ENCODE measurements at places on chromosomes 3 and 15.

GRCh38 chr3:171307046-171307585 is 153.1 kb downstream of the TNIK start:
- DNase-seq: no peak

GRCh38 chr3:129031476-129032215 is 28.9 kb upstream of the GP9 start:
- DNase-seq: no peak

DNA sequence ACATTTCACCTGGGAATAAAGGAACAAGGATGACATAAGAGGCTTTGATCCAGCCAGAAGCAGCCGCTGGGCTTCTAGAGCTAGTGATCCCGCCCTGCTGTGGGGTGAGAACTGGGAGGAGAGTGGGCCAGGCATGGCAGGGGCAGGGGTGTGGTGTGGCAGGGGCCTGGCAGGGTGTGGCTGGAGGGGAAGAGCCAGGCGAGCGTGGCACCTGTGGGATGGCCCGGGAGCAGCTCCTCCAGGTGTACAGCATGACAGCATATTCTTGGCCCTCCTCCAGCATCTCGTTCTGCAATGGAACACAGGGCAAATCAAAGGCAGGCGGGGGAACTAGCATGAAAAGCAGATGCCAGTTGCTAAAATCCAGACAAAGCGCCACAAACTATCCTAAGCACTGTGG is 35.5 kb downstream of the CYFIP1 start:
- no peak for DNase-seq

DNA sequence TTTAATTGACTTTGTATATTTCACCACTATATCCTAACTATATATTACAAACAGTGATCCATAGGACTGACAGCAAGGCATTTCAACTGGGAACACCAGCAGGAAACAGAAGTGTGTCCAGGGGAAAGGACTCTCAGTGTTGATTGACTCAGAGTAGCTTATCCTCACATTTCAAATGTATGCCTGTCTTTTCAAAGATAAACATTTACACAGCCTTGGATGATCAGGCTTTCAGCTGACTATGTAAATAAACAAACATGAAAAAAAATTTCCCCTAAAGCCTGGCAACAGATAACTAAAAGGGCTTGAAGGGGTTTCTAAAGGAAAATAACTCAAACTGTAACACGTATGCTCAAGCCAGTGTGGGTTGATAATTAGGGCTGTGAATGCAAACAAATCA is 321.8 kb downstream of the TBC1D5 start:
- DNase-seq: no peak

DNA sequence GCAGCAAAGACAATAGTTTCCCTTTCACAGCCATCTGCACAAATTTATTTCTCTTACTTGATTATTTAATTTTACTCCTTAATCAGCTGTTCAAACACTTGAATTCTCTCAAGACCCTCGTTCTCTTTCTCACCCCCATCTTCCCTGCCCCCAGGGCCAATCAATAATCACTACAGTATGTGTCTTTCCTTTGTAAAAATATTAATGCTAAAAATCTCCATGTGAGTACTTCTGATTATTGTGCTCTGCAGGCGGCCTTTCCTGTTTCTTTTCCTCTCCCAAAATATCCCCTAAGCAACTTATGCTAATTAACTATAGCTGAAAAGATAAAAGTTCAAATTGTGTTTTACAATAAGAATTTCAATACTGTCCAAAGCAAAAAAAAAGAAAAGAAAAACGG is 617.0 kb upstream of the CBLB start:
- no peak for DNase-seq

DNA sequence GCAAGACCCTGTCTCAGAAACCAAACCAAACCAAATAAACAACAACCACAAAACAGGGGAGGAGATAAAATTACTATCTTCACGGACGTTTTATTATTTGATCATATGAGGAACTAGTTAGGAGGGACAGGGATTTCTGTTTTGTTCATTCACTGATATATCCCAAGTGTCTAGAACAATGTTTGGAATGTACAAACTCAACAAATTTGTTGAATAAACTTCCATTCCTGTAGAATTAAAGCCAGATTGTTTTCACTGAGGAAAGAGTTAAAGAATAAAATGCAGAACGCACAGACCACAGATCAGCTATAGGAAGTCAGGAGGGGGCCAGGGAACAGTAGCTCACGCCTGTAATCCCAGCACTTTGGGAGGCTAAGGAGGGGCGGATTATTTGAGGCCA is 6.5 kb upstream of the STRC start:
- no peak for DNase-seq

DNA sequence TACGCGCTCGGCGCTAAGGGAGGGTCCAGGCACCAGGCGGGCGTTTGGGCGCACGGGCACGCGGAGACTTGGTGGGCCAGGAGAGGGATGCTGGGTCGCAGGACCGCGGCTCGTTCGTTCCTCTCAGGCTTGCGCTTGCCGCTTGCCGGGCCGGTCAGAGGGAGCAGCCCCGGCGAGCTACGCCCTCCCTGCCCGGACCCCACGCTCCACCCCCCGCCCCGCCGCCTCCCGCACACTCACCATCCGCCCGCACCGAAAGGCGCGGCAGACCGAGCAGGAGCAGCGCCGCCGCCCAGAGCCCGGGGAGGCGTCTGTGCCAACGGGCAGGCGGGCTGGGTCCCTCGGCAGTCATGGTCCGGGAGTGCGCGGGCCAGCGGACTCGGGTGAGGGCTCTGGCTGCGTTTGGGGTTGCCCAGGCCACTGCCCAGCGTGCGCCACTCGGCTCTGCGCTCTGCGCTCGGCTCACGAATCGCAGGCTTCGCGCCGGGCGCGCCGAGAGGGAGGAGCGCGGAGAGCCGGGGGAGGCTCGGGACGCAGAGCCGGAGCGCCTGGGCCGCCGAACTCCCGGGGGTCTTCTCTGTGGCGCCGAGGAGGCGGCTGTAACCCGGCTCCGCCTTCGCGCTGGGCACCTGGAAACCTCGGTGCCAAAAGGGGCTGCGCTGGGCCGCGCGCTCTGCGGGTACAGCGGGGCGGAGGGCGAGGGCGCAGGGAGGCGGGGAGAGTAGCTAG is at the start of gene SUSD5:
TSS of gene SUSD5 (minus strand) at position 365 of the 729 bp plus-strand sequence. CDS start at position 352, 13 bp downstream.
- DNase-seq: no peak

All from activated naive CD4-positive, alpha-beta T cell treated with Interleukin-2 at 50 U/mL for 16 hours (primary cell).